ENCODE measurements at places on chromosomes 3 and 15.

DNA sequence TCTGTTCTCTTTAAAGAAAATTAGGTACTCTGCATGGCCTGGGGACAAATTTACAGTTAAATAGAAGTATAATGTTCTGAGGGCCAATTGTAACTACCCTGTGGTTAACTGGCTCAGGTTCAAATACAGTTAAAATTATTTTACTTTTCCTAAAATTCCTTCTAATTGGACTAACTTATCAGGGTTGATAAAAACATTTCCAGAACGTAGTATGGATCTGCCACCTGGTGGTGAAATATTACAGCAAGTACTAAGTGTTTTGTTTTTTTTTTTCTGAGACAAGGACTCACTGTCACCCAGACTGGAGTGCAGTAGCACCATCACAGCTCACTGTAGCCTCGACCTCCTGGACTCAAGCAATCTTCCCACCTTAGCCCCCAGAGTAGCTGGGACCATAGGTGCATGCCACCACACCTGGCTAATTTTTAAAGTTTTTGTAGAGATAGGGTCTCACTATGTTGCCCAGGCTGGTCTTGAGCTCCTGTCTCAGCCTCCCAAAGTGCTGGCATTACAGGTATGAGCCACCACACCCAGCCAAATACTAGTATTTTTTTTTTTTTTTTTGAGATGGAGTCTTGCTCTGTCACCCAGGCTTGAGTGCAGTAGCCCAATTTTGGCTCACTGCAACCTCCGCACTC is 29.2 kb downstream of the NEO1 start:
- DNase-seq: peak; percentile 4

GRCh38 chr3:23202203-23202920 is 765 bp upstream of the UBE2E2 start:
- DNase-seq: no peak

DNA sequence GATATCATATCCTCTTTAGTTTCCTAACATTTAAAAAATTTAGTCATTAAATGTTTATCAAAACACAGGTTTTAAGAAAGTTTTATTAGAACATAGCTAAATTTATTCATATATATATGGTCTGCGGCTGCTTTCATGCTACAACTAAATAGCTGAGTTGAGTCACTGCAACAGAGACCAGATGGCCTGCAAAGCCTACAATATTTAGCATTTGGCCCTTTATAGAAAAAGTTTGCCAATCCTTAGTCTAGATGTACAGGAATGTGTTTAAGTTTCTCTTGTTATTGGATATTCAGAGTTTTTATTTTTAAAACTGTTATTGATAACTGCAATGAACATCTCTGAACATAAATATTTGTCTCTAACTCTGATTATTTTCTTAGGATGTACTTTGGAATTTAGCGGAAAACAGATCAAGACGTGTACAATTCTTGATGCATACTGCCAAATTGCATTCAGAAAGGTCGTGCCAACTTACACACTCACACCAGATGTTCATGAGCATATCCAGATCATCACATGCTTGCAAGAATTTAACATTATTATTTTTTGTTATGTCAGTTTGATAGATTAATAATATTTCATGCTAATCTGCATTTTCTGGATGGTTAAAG is 157.9 kb downstream of the STAC start:
- DNase-seq: no peak

- DNase-seq: peak; percentile 81
Measured at GRCh38 chr15:48975472-48976419, 12.0 kb upstream of the SHC4 start.

DNA sequence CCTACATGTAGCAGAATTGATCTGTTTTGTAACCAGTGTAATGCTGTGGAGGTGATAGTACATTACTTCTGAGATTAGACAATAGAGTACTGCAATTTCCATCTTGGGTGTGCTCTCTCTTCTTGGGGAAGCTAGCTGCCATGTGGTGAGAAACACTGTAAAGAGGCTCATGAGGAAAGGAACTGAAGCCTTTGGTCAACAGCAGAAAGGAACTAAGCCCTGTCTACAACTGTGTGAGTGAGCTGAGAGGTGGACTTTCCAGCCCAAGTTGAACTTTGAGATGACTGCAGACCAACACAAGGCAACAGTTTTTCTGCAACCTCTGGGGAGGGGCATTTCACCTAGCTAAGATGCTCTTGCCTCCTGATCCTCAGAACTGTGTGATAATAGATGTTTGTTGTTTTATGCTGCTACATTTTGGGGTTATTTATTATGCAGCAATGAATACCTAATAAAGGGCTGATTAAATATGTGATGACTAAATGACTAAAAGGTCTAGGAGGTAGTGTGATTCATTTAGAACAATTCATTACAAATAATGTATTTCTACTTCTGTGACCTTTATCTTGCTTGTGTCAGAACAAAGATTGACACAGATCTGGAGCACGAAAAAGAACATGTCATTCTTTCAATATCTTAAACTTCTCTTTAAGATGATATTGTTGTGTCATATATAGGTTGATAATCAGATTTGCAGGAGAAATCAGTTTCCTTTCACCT is 121.6 kb upstream of the THRB start:
- no peak for DNase-seq

GRCh38 chr3:147431751-147432150 is 22.6 kb downstream of the ZIC1 start:
- no peak for DNase-seq

GRCh38 chr3:53815651-53816050 is 30.6 kb downstream of the CHDH start:
- no peak for DNase-seq

GRCh38 chr3:133706033-133706432 is 40.2 kb upstream of the TF start:
- no peak for DNase-seq

GRCh38 chr3:186520957-186521842 is 23.0 kb downstream of the CRYGS start:
- DNase-seq: peak; percentile 59

- no peak for DNase-seq
Measured at GRCh38 chr3:119781330-119782198, at the start of gene NR1I2. Gene NR1I2 (plus strand): TSS chr3:119782101.

DNA sequence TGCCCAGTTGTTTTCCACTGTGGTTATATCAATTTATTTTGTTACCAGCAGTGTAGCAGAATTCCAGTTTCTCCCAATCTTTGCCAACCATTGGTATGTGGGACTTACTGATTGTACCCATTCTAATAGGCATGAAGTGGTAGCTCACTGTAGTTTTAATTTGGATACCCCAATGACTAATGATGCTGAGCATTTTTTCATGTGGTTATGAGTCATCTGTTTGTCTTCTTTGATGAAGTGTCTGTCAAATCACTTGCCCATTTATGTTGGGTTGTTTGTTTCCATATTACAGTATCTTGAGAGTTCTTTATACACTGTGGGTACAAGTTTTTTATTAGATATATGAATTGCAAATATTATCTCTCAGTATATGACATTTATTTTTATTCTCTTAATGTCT is 644.3 kb downstream of the NR2F2 start:
- DNase-seq: no peak

DNA sequence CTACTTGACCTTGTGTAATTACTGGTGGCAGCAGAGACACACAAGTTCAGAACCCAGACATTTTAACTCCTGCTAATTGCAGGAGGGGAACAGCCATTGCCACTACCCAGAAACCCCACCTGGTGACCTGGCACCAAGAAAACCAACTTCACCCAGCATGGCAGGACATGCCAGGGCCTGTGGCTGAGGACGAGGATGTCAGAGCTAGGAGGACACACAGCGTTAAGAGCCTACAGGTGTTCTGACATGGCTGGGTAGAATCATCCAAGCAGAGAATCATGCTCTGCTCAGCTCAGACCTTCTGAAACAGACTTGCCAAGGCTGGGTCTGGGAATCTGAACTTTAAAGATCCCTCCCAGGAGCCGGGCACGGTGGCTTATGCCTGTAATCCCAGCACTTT is 11.7 kb upstream of the SPATA12 start:
- no peak for DNase-seq

GRCh38 chr15:89645680-89646079 is 9.6 kb downstream of the KIF7 start:
- DNase-seq: no peak

DNA sequence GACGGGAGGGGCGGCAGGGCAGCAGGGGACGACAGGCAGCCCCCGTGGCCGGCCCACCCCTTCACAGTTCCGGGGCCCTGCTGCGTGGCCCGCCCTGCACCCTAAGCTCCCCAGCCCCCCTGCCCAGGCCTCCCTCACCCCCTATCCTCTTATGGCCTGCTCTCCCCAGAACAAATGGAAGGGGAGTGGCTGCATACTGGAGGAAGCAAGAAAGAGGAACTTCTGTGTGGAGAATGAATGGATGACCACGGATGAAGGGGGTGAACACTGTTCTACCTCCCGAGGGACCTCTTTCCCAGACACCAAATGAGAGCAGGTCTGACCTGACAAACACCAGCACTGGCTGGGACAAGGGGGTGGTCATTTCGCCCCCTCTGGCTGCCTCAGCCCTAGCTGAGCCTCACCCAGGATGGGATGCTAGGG is 25.0 kb downstream of the SEC61A1 start:
- peak; percentile 42 for DNase-seq

- no peak for DNase-seq
Measured at GRCh38 chr3:164351131-164351530, 727.2 kb downstream of the SI start.
